ENCODE measurements at places on chromosomes 12 and 14. TPM values are rescaled to one million over a fixed set of nuclear protein-coding genes. Genes with fewer than 3 reads are reported as not detected.

INHBE gene
- total RNA-seq: not detected

FLRT2 gene
- total RNA-seq: not detected

MYF5 gene
- not detected for total RNA-seq

SLC39A5 gene
- total RNA-seq: 1.4 TPM

EIF2B1 gene
- total RNA-seq: 56.8 TPM

CCDC175 gene
- not detected for total RNA-seq

ANO6 gene
- 23.1 TPM for total RNA-seq

DNAI7 gene
- 0.14 TPM for total RNA-seq

PKP2 gene
- total RNA-seq: not detected

GCH1 gene
- 47.3 TPM for total RNA-seq

KLHL33 gene
- total RNA-seq: 3.4 TPM

ANKRD33 gene
- total RNA-seq: not detected

CCDC197 gene
- not detected for total RNA-seq

KRT6C gene
- not detected for total RNA-seq

ASPG gene
- total RNA-seq: not detected

Measured in activated naive CD8-positive, alpha-beta T cell treated with anti-CD3 and anti-CD28 coated beads, Interleukin-2, amount 10 ng/mL, durations not matched to agents 7 days and 5 days (primary cell).